ENCODE measurements at places on chromosomes 7 and 10. TPM values are rescaled to one million over a fixed set of nuclear protein-coding genes. Genes with fewer than 3 reads are reported as not detected.

SPDYE11 gene
- not detected for total RNA-seq

GRCh38 chr7:32588657-32589056, 93.4 kb downstream of the AVL9 start:
- DNase-seq = no peak

GRCh38 chr7:17689361-17689902, 250.9 kb downstream of the SNX13 start:
- DNase-seq = no peak

DNA sequence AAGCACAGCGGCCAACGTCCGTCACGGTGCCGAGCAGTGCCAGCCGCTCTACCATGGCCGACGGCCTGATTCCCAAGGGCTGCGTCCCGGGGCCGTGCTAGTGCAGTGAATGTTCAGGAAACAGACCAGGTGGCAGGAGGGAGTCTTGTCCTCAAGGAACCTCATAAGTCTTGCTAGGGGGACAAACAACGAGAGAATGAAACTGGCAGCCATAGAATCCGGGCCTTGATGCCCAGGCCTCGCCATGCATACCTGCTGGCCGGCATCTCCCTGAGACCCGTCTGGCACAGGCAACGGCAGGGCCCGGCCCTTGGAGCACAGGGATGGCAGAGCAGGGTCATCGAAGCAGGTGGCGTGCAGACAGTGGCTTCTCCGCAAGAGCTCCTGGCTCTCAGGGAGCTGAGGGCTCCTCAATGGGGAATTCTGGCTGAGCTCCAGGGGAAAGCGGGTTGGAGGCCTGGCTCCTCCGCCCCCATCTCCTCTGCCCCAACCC, 58.8 kb downstream of the DIP2C start:
- no peak for DNase-seq

GRCh38 chr10:30502266-30503060, 68.5 kb downstream of the MAP3K8 start:
- no peak for DNase-seq

DNA sequence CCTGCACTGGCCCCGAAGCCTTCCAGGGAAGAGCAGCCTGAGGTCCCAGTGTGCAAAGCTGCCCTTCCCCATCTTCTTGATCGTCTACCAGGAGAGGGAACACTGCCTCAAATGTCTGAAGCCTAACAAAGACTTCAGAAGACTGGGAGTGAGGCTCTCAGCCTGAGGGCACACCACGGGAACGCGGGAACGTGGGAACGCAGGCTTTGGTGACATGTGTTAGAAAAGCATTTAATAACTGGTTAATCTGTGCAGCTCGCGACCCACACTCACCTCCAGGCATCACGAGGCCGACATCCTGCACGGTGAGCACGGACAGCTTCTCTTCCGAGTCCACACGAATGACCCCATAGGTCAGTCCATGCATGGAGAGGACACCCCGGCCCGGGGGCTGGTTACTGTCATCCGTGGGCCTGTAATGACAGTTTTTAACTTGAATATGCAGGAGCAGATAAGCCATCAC, 234.0 kb downstream of the ZMYND11 start:
- no peak for DNase-seq

- DNase-seq = no peak
Measured at GRCh38 chr10:128416231-128416630, 290.0 kb upstream of the MKI67 start.

DNA sequence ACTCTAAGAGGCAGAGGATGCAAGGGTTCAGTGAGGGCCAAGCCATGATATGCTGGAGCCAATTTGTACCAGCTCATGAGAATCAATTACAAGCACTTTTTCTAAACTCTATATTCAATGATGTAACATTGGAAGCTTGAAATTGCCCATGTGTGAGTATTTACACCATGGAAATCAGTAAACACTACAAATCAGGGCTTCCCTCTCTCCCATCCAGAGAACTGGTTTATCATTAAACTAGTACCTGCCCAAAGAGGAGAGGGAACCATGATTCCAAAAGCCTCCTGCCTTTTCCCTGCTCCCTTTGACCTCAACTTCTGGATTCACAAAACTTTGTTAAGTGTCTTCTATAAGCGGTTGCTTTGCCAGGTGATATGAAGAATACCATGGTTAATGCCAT, 52.5 kb upstream of the BICC1 start:
- DNase-seq = no peak
